Head of caudate nucleus (tissue), 42 donors: ENCODE measurements at places on chromosomes 2 and 18.

DNA sequence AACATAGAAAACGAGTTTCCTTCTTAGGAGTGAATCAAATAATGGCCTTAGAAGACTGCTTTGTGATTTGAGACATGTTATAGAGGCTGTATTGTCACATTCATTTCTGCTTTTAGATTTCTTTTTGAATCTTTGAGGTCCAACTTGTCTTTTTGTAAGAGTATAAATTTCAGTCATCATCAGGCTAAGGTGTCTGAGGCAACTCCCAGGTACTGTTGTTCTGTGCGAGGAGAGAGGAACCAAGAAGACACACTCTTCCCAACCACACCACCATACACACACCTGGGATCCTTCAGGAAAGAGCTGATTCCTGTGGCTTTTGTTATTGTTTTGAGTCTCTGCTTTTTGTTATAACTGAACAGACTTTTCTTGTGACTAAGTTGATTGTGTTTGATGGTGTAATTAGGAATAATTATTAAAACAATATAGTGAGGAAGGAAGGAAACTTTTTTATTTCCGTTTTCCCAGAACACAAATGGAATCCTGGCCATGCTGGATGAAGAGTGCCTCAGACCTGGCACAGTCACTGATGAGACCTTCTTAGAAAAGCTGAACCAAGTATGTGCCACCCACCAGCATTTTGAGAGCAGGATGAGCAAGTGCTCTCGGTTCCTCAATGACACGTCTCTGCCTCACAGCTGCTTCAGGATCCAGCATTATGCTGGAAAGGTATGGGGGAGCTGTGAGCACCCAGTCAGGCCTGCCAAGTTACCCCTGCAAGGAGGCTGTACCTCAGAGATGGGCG, 140.4 kb downstream of the MYO1B start:
- DNase-seq: no peak

DNA sequence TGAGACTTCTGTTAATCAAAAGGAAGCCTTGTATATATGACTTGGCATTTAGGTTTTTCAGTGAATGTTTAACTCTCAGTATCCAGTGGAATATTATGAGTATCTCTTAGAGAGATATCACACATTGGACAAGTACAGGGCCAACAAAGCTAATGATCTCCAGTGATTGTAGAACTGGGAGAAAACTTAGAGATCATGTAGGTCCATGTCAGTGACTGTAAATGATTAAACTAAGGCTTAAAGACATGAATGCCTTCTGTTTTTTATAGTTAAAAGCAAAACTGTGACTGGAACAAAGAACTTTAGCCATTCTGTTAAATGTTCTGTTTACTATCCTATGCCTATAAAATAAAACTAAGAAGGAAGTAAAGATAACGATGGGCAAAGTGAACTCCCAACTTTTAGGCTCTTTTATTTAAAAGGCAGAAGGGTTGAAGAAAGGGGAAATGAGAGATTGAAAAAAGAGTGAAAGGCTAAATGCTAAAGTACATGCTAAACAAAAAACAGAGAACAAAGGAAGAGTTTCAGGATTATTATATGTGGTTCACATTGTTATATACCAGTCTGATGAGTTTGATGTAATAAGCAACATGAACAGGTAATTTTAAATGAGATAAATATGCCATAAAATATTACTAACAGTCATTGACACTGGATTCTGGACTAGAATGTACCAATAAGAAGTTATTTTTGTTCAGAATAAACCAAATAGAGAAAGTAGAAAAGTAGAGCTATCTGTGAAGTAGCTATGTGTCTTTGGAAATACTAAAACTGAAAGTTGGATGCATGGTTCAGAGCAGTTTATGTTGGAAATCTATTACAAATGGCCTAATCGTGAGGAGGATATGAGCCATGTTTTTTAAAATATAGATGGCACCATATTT, 37.1 kb upstream of the TNFRSF11A start:
- DNase-seq: no peak

DNA sequence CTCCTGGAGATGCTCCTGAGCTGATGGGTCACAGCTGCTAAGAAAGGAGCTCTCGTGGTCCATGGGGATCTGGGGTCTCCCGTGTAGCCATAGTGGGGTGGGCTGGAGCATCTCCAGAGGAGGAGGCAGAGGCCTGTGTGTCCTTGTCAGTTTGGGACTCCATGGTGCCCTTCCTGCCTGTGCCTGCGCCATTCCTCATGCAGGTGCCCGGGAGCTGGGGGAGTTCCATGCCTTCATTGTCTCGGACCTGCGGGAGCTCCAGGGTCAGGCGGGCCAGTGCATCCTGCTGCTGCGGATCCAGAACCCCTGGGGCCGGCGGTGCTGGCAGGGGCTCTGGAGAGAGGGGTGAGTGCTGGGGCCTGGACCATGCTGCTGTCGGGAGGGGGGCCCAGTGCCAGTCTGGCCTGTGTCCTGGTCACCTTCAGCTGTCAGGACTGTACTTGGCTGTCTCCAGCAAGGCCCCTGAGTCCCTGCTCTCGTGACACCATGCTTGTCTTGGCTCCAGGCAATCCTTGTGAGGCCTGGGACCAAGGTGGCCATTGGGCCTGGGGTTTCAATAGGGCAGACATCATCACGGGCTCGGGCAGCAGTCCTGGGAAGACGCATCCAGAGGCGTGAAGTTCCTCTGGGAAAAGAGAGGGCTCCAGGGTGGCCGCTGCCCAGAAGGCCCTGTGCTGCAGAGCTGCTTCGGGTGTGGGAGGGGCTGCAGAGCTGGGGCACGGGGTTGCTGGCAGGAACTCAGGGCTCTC, 7.3 kb downstream of the CAPN10 start:
- DNase-seq: no peak

- DNase-seq: no peak
Measured at GRCh38 chr18:5825663-5826062, 69.7 kb downstream of the TMEM200C start.

GRCh38 chr2:120005834-120006521, 6.9 kb upstream of the EPB41L5 start:
- no peak for DNase-seq

GRCh38 chr2:106816974-106817373, 69.0 kb downstream of the ST6GAL2 start:
- no peak for DNase-seq

GRCh38 chr2:186339716-186340115, 146.3 kb upstream of the ZC3H15 start:
- no peak for DNase-seq

GRCh38 chr18:48973731-48974130, 23.0 kb upstream of the SMAD7 start:
- DNase-seq: no peak

GRCh38 chr2:147636238-147636882, 208.5 kb upstream of the ACVR2A start:
- DNase-seq: no peak
